AG04450 (cell line): ENCODE measurements at places on chromosomes 1 and 21. TPM values are rescaled to one million over a fixed set of nuclear protein-coding genes. Genes with fewer than 3 reads are reported as not detected.
A peak's percentile ranks its signal among the peaks of the same experiment; 100 is the strongest.

NBPF11 gene
- polyA plus RNA-seq, result 7.6 and 8.1 TPM in 2 replicates

ZNF648 gene
- polyA plus RNA-seq, result not detected in 2 replicates

MARK1 gene
- polyA plus RNA-seq, result not detected in 2 replicates

KRTAP19-1 gene
- polyA plus RNA-seq, result not detected in 2 replicates

IFT25 gene
- 41.9 and 54.2 TPM in 2 replicates for polyA plus RNA-seq

NBPF6 gene
- not detected in 2 replicates for polyA plus RNA-seq

FAM229A gene
- 1.4 and 1.6 TPM in 2 replicates for polyA plus RNA-seq

CELA3A gene
- polyA plus RNA-seq, result not detected in 2 replicates

DNA sequence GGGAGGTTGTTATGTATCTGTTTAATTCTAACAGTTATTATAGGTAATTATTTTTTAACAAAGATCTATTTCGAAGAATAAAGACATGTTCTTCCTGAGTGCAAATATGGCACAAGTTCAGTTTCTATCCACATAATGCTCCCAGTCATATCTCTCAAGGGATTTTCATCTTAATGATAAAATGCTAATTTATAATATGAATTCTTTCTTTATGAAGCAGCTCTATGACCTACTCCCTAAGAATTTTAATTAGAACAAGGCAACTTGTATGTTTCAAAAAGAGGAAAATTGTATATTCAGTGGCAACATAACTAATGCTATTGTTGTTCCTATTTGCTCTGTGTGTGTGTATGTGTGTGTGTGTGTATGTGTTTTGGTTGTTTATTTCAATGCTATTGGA, 1222.1 kb upstream of the NCAM2 start:
- DNase-seq, result no peak

GRCh38 chr1:246032031-246032551, 475.0 kb downstream of the SMYD3 start:
- DNase-seq, result no peak

GRCh38 chr1:34167389-34167788, 2.4 kb upstream of the CSMD2 start:
- no peak for DNase-seq

- no peak for DNase-seq
These were observed 131.2 kb downstream of the AK5 start for GRCh38 chr1:77412820-77413530.

DNA sequence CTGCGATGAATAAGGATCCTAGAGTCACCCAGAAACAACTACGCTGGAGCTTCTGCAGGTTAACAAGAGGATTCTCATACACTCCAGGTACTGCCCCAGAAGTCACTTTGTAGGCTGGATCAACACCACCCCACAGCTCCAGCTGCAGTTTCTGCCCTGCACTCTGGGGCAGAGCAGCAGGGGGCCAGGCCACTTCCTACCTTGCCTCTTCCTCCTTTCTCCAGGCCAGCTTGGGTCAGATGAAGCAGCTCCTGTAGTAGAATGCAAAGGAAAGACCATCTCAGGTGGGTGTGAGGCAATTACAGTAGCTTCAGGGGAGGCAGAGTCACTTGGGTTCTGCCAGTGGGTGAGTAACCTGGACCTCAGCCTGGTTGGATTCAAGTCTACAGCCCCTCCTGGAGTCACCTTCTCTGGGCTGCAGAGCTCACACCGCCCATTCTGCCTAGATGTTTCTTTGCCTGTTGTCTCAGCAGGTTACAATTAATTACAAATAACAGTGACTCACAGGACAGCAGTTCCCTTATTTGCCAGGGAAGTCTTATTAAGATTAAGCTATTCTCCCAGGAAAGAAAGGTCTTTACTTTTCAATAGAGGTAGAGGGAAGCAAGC, 24.4 kb upstream of the BCAR3 start:
- DNase-seq, result no peak

DNA sequence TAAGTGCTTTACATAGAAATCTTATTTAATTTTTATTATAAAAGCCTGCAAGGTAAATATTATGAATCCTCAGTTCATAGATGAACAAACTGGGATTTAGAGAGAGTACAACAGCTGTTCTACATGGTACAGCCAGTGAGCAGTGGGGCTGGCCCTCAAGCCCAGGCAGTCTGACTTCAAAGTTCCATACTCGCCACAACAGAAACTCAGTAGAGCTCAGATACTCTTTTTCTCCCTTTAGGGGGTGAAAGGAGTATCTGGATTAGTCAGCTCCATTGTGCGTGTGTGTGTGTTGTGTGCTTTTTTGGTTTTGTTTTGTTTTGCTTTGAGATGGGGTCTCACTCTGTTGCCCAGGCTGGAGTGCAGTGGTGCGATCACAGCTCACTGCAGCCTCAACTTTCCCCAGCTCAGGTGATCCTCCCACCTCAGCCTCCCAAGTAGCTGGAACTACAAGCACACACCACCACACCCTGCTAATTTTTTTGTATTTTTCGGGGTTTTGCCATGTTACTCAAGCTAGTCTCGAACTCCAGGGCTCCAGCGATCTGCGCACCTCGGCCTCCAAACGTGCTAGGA, 378.5 kb downstream of the SMYD3 start:
- no peak for DNase-seq

GRCh38 chr1:8717148-8717547, 100.3 kb downstream of the RERE start:
- DNase-seq, result no peak

GRCh38 chr1:185668013-185668412, 66.2 kb upstream of the HMCN1 start:
- DNase-seq, result no peak

GRCh38 chr1:220902916-220903315, 23.7 kb downstream of the HLX start:
- no peak for DNase-seq

- no peak for DNase-seq
These were observed 2.1 kb downstream of the RPS6KA1 start for GRCh38 chr1:26531651-26532131.

DNA sequence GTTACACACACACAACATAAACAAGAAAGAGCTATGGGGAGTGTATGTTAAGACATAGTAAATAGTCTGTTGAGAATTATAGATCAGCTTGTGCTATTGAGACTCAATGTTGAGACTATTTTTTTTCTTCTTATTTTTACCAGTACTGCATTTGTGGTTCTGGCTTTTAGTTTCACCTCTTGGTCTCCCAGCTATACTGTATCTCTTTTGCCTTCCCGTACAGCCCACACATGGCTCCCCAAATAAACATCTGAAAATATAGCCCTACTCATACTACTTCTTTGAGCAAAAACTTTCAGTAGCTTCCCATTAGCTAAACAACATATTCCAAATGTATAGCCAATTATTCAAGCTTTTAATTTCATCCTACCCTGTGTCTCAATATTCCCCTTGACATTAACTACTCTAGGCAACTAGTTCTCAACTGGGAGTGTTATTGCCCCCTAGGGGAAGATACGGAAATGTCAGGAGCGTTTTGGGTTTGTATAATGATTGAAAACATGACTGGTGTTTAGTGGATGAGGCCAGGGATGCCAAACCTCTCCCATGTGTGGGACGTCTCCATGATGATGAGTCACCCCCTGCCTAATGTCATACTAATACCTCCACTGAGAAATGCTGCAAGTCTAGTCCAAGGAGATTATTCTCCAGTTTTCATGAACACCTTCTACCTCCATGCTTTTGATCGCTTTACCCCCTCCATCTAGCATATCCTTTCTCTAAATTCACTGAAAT, 6.8 kb downstream of the RPE65 start:
- peak; percentile 36 for DNase-seq
